NCI-H2171 treated with DMSO at 0.1 percent for 48 hours (cell line): ENCODE measurements at places on chromosomes 16 and 17.

- peak; percentile 85 for DNase-seq
Measured at GRCh38 chr16:68972720-68973119, 129.4 kb downstream of the TANGO6 start.

DNA sequence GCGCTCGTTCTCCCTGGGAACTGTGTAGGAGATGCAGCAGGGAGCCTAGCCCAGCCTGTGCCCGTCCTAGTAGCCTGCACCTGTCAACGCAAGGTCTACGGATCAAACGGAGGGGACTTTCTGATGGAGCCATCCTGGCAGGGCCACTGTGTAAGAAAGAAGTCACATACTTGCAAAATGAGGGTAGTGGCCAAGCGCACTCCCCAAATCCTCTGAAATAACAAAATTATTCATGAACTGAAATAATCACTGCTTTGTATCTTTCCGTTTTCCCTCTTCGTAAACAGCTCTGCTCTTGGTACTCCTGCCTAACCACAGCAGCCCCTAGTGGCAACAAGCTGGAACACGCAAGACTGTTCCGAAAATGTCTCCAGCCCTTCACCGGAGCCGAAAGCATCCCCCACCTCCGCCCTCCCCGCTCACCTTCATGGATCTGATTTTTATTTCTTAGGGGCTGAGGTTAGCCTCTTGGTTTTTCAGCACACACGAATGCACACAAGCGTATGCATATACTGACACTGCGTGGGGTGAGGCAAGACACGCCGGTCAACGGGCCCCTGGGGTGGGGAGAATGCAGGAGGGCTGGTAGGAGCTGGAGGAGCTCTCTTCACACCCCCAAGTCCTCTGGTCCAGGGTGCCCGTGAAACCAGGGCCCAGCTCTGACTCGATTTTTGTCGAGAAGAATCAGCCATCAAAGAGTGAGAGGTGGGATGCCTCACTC is 100.8 kb downstream of the ABCC12 start:
- peak; percentile 41 for DNase-seq

DNA sequence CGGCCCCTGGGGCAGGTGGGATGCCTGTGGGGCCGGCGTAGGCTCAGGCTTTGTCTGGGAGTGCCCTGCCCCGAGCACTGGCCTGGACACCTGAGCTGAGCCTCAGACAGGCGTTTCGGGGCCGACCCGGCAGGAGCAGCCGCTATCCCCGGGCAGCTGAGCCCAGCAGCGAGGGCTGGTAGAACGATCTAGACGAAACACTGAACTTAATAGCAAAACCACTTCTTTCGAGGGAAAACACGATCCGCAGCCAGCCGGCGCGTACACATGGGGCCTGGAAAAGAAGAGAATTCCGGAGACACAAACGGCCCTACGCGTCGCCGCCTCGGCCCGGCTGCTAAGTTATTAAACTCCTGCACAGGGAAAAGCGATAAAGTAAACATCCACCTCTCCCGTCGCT is 22.0 kb upstream of the SSTR5 start:
- DNase-seq = no peak

- DNase-seq = no peak
Measured at GRCh38 chr17:607361-608147, 107.1 kb downstream of the VPS53 start.

DNA sequence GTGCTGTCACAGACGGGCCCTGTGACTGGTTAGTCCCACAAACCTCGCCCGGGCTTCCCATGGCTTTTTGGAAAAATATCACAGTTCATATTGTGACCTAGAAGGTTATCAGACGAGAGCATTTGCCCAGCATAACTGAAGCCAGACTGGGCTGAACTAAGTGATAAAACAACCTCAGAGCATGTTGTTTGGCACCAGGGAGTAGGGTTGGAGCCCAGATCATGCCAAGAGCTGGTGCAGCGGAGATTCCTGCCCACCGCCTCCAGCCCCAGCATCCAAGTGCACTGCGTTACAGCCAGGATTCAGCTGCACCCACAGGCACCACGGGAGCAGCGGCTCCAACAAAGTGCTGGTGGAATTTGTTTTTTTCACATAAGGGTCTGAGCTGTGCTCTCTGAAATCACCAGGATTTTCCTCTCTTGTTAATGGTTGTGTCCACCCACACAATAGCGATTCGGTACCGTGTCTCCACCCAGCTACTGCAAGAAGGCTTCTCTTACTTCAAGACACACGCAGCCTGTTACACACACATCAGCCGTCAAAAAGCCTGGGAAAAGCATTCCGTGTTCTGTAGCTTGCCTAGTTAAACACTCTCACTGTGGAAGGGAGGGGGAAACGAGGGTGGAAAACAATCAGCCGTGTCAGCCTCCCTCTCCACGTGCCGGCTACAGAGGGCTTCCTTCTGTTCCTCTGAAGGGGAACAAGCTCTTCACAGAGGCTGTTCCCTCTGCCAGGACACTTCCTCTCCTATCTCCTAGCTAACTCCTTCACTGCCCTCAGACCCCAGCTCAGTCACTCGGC is 273.8 kb downstream of the C16orf95 start:
- peak; percentile 41 for DNase-seq

- DNase-seq = no peak
Measured at GRCh38 chr17:867896-868489, 85.8 kb downstream of the MRM3 start.

GRCh38 chr16:79451196-79451816 is 149.2 kb downstream of the MAF start:
- DNase-seq = no peak

GRCh38 chr17:44176257-44176656 is 5.8 kb downstream of the ASB16 start:
- no peak for DNase-seq

DNA sequence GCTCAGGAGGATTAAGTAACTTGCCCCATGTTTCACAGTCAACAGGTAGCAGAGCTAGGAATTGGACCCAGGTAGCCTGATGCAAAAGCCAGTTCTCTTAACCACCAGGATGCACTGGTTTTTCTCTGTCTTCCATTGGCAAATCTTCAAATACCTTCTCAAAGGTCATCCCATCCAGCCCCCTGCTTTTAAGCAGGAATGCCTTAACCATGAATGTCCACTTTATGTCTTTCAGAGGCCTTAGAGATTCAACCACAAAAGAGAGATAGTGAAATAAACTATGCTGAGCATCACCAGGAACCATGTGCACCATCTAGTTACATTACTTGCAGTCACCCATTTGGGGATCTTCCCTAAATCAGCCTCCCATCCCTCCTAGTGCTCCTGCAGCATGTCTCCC is 94.3 kb downstream of the C17orf67 start:
- no peak for DNase-seq

DNA sequence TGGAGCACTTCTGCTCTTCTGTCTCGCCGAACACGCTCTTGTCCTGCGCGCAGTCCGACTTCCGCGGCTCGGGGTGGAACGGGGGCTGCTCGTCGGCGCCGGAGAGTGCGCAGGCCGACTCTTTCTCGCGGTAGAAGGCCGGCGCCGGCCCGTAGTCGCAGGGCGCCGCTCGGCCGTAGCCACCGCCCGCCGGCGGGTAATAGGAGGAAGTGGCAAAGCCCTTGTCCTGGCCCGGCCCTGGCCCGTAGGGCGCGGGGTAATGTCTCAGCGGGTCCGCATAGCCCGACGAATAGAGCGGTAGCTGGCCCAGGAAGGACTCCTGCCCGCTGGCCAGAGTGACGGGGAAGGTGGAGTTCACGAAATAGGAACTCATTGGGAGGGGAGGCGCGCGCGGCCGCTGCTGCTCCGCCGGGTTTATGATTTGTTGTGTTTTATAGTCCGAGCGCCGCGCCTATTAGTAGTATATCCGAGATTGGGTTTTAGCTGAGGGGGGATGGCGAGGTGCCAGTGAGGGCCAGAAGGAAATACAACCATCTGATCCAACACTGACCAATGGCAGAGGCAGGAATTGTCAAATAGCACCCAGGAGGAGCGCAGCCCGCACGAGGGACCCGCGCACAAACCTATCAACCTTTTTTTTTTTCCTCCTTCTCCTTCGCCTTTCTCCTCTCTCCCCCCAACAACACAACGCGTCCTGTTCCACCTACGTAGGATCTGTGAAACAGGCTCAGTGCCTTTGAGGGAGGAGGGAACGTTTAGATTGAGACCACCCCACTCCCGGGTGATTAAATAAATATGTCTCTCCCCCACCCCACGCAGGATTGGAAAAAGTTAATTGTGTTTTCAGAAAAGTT is 4.4 kb upstream of the HOXB5 start:
- DNase-seq = no peak

DNA sequence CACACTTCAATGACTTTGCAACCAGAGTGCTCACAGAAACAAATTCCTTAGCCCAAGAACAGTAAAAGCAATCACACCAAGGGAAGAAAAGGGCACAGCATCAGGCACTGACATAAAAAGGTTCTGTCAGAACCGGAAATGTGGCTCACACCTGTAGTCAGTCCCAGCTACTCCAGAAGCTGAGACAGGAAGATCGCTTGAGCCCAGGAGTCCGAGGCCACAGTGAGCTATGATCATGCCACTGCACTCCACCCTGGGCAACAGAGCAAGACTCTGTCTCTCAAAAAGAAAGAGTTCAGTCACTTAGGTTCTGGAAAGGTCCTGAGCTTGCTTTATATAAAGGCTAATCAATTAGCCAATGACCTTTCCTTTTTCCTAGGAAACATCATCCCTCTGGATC is 22.7 kb downstream of the YWHAE start:
- no peak for DNase-seq

GRCh38 chr16:88461331-88462269 is 8.5 kb downstream of the ZFPM1 start:
- no peak for DNase-seq

DNA sequence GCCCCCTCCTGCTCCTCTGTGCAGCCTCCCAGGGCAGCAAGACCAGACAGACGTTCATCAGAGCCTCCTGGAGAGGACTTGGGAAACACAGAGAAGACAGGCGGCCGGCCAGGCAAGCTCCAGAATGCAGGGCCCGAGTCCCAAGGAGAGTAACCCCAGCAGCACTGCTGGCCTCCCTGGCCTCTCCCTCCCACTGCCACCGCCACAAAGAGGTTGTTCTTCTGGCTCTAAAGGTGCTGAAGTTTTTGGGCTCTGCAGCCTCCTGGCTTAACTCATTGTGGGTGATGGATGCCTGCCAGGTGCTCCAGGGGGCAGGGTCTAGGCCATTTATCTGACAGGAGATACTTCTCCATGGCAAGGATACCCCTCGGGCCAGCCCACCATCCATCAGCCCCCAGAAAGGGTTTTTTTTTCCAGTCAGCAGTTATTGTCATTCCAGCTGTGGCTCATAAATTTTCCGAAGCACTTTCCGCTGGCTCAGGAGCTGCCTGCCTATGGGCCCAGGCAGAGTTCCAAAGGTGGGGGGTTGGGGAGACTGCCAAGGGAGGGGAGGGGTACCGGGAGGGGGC is 32.0 kb upstream of the MRPS23 start:
- DNase-seq = no peak

DNA sequence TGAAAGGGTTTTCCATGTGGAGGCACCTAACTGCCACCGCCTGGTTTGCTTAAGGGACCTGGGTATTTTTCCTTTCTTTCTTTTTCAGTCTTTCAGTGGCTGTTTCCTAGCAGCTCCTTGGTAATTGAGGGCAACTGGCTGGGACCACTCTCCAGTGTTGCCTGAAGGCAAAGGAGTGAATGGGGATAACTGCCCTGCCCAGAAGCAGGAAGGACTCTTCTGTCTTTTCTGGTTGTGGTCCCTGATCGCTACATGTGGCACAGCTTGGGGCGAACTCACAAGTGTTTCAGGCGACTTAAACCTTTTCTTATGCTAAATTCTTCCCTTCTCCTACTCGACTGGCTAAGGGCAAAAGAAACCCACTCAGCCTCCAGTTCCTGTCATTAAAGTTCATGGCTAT is 10.1 kb upstream of the TMEM98 start:
- DNase-seq = no peak

DNA sequence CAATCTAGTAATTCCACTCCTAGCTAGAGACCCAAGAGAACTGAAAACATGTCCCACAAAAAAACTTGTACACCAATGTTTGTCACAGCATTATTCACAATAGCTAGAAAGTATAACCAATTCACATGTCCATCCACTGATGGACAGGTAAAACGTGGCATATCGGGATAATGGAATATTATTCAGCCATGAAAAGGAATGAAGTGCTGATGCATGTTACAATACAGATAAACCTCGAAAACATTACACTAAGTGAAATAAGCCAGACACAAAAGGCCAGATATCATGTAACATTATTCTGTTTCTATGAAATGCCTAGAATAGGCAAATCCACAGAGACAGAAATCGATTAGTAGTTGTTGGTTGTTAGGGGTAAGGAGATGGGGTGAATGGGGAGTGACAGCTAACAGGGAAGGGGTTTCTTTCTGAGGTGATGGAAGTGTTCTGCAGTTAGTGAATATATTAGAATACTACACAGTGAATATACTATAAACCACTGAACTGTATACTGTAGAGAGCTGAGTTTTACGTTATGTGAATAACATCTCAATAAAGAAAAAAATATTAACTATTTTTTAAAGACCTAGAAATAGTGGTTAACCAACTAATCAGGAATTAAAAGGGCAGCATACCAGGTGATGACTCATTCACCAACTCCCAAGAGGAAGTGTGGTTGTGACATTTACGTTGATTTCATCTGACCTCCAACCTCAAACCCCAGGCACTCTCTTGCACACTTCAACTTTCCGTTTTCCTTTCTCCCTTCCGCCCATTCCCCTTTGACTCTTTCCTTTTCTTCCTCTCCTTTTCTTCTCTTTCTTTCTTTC is 48.6 kb downstream of the GAS7 start:
- DNase-seq = no peak

GRCh38 chr16:72894293-72895151 is 153.4 kb downstream of the ZFHX3 start:
- DNase-seq = peak; percentile 22

DNA sequence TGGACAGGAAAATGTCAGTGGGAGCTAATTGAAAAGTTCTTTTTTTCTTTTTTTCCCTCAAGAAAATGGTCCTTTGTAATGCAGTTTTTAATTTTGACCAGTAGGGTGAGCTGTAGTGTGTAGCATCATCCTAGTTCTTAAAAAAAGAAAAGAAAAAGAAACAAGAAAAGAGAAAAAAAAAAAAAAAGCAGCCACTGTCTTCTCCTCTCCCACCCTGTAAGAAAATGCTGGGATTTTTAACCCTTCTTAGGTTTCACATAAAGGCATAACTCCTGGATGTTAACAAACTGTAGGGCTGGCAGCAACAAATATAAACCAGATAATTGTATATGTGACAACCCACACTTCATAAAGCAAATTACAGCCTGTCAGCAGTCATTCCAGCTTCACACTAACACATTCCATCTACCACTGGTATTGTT is 78.1 kb downstream of the SKAP1 start:
- peak; percentile 45 for DNase-seq
